ENCODE measurements at places on chromosomes 7 and 10.

DNA sequence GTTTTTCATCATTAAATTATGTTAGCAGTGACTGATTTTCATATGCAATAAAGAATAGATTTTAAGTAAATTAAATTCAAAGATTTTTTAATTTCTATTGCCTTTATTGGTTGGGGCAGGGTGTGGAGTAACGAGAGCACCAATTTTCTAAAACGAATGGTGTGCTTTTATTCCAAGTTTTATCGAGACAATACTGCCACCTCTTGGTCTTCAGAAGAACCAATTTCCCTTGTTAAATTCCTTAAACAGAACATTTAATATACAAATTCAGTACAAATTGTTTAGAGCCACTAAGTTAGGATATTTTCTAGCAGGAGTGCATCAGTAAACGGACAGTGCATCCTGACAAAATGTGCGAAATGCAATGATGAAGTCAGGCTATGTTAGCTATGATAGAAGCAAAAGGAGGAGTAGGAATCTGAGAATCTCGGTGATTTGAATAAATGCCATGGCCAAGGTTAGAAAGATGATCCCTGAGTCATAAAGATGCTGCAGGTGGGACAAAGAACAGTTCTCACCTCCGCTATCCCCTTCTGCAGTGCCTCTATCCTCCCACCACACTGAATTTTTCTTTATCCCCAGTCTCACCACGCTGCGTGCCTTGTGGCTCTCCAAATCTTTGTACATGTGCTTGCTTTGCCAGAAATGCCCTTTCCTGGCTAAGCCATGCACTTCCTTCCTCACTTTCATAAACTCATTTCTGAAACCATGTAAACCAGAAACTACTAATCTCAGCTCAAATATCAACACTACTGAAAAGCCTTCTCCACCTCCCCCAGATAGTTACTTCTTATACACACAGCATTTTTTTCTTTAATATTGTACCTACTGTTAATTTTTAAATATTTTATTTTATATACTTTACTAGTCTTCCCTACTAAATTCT lies 31.9 kb upstream of the AGBL3 start:
- no peak for DNase-seq

- DNase-seq = no peak
Measured at GRCh38 chr7:15481132-15481531, 80.7 kb downstream of the AGMO start.

DNA sequence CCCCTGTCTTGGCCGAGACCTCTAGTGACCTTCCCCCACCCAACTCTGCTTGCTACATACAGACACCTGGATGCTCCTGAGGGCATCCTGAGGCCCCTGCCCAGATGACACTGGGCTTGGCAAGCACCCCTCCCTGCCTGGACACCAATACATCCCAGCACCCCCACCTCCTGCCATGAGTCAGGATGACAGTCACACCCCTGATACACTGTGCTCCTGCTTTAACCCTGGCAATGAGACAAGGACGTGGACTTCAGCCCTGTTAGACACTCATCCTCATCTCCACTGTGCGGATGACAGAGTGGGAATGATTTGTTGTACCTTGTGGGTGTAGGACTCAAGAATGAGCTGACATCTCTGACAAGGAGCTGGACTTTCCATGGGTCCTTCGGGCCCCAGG lies 186.3 kb upstream of the ADCY1 start:
- DNase-seq = no peak

DNA sequence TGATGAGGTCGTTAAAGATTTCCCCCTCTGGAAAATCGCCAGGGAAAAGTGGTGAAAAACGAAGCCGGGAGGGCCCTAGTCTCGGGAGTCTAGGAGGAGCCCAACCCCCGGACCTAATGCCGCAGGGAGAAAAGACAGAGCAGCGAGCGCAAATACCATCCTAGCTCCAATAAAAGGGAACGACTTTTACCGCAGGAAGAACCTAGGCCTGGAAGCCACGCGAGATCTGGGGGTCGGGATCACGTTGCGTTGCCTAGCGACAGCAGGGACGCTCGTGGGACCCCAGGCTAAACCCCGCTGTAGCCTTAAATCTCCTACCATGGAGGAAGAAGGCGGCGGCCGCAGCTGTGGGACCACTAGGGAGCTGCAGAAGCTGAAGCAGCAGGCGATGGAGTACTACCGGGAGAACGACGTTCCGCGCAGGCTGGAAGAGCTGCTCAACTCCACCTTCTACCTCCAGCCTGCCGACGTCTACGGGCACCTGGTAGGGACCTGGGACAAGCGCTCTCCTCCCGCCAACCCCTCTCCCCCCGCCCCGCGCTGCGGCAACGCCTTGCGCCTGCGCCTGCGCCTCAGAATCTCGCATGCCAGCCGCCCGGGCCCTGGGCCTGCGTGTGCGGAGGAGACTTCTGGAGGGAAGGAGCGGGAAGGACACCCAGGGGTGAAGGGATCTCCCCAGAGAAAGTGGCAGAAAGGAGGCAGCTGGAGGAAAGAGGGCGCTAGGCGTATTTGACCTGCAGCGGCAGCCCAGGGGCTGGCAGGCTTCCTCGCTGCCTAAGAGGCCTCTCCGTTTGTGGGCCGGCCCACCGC lies at the start of gene ENO4:
Gene ENO4 (plus strand): TSS at position 252 of the 810 bp plus-strand sequence. CDS start 68 bp downstream, at position 320.
- DNase-seq = peak; percentile 64

- no peak for DNase-seq
Measured at GRCh38 chr10:102117391-102118159, 2.6 kb downstream of the LDB1 start.
